ENCODE measurements at places on chromosomes 4 and X.

- DNase-seq: no peak
Observed at GRCh38 chrX:100098660-100099375, 311.3 kb downstream of the PCDH19 start.

GRCh38 chr4:54543088-54543795 lies 114.5 kb upstream of the KIT start:
- DNase-seq: no peak

GRCh38 chr4:157104541-157104940 lies 28.6 kb downstream of the GLRB start:
- no peak for DNase-seq

GRCh38 chrX:136130931-136131833 lies 16.2 kb upstream of the FHL1 start:
- no peak for DNase-seq

DNA sequence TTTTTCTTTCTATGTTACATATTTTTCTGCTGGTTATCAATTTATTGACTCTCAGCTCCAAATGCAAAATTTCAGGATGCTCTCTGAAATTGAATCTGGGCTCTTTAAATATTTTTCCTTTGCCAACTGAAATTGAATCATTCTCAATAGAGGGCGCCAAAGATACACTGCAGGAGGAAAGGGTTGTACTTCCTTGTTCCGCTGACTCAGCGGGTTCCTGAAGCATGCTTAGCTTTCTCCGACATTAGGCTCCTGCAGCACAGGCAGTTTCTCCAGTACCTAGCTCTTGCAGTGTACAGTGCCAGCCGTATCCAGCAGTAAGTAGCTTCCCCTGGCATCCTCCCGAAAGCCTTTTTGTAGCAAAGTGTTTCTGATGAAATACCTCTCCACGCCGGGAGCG lies 28.8 kb upstream of the CFAP47 start:
- no peak for DNase-seq

GRCh38 chr4:184688447-184688846 lies 38.9 kb downstream of the PRIMPOL start:
- no peak for DNase-seq

DNA sequence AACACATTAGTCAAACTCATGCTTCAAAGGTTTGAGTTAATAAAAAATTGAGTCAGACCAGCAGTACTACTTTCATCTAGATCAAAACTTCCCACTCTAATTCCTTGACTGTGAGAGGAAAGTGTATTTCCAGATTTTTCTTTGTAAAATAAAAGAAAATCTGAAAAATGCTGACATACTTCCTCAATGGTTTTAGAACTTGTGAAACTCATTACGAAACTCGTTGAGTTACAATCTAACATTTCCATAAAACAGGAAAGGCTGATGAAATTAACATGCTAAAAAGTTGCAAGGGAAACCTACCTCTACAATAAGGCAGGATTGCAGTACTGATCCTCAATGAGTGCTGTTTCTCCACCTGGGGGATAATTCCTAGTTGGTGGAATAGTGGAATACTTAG lies 217.8 kb upstream of the HCCS start:
- no peak for DNase-seq

DNA sequence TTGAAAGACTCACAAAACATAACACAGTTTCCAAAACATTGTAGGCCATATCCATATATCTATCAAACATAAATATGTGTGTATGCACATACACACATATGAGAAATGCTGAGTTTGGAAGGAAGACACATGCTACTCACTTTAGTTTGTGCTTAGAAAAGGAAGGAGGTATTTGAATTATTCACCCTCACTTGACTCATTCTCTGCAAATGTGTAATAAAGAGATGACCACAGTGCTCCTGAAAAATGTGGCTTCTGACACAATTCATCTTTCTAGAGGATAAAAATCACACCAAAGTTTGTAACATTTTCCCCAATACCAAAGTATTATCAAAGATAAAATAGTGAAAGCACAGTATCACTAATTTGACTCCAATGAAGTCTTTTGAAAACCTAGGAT lies 950.1 kb downstream of the FAT4 start:
- DNase-seq: no peak

GRCh38 chr4:6542951-6543350 lies 32.0 kb upstream of the MAN2B2 start:
- no peak for DNase-seq

- DNase-seq: no peak
Observed at GRCh38 chrX:110258552-110258951, 59.3 kb downstream of the AMMECR1 start.

- peak; percentile 1 for DNase-seq
Observed at GRCh38 chr4:54940996-54941865, 184.2 kb downstream of the KDR start.

DNA sequence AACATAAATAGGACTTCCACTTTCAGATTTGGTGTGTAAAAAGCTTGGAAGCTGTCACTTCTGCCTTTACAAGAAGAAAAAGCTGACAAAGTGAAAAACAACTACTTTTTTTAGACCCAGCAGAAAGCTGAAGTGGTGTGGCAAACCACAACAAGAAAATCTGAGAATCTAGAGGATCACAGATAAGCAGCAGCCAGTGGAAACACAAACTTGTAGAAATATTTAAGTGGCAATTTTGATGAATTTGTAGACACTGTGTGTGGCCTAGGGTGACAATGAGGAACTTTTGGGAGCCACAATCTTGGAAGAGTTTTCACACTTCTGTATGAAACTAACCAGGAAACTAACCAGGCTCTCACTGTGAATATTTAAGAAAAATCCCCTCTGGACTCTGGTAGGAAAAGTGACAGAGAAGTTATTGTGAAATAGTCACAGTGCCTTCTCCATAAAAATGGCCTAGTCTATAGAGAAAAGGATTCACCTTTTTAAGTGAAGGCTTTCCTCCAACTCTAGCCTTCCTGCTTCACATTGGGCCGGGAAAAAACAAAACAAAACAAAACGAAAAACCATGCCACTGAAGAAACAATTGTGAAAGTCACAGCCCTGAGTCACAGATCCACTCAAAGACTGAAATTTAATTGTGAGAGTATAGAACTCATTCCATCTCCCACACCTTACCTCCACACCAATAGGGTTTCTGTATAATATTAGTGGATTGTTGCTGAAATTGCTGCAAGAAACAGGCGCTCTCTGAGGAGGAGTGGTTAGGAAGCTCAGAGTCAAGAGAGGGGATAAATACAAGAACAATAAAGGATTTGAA lies 26.7 kb upstream of the GUCY1A1 start:
- DNase-seq: no peak

- no peak for DNase-seq
Observed at GRCh38 chrX:149699761-149700160, 12.1 kb upstream of the MAGEA11 start.

DNA sequence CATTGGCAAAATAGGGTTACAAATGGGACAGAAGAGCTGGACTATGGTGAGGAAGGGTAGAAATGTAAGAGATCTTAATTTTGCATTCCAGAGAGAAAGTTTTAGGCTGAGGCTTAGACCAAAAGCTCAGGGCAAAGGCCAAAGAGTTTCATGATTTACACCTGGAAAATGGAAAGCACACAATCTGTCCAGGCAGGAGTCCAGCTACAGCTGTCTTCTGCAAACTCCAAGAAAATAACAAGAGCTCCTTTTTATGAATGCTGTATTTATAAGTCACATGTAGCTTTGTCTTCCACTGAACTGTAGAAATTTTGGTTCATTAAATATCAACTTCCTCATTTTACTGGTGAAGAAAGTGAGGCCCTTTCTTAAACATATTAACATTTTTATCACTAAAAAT lies 288.0 kb upstream of the ATOH1 start:
- no peak for DNase-seq

DNA sequence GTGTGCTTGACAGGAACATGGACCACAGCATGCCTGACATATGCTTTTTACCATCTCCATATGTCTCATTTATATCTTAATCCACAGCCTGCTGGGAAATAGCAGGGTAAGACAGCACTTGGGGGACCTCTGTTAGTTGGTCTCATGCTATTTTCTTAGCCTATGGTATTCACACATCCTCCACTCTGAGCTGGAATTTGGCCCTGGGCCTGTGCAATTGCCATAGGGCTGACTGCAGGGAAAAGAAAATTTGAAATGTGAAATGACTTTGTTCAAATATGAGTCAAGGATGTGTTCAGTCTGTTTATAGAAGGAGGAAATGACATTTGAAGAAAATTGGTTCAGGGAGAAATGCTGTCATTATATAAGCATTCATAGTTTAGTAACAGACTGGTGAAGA lies 9.6 kb upstream of the MAP7D3 start:
- no peak for DNase-seq

All from stimulated activated CD8-positive, alpha-beta memory T cell treated with anti-CD3 and anti-CD28 coated beads, Interleukin-2, amount 100 ng/mL, for 48 hours (primary cell).